Type B pancreatic cell (in vitro differentiated cells): ENCODE measurements at places on chromosomes 16 and 17. TPM values are rescaled to one million over a fixed set of nuclear protein-coding genes. Genes with fewer than 3 reads are reported as not detected.

GRCh38 chr16:78127130-78127529 lies 27.7 kb downstream of the WWOX start:
- H3K4me3 ChIP-seq = no peak overlapping the region
- H3K27ac ChIP-seq = no peak overlapping the region
- H3K36me3 ChIP-seq = no peaks in the 10 kb centered on the region
- peaks cover 24% of the 10 kb centered on the region for H3K4me1 ChIP-seq
- no peaks in the 10 kb centered on the region for H3K27me3 ChIP-seq
- DNase-seq = no peak

DNA sequence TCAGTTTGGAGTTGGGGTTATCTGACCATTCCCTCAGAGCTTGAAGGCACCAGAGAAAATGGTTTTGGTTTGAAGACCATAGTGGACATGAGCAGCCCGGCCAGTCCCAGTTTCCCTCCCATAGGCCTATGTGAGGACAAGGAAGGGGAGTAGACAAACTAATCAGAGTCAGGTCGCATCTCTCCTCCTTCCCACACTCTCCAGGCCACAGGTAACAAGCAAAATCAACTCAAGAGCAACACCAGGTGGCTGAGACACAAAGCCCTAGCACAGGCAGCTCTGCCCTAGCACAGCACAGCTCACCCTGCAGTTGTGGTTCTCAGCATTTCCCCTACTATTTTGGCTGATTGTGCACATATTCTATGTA lies 7.2 kb downstream of the SUPT4H1 start:
- no peak overlapping the region for H3K4me3 ChIP-seq
- no peak overlapping the region for H3K27ac ChIP-seq
- peaks cover 29% of the 10 kb centered on the region for H3K36me3 ChIP-seq
- H3K4me1 ChIP-seq = peaks cover 3% of the 10 kb centered on the region
- no peaks in the 10 kb centered on the region for H3K27me3 ChIP-seq

DNA sequence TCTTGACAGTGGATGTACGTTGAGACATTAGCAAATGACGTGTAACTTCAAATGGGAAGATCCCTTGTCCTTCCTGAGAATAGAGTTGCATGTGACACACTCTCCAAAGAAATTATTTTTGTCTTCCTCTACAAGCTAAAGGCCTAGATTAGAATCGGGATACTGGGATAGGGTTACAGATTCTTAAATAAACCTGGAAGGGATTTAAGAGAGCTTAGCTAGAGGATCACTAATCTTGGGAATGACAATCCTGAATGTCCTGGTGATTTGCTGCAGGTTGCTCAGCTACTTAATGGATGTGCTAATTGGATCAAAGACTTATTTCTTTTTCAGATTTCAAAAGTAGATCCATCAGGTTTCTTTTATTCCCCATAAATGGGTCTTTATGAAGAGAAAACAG lies 101.9 kb downstream of the KCNJ2 start:
- H3K4me1 ChIP-seq = no peaks in the 10 kb centered on the region
- no peaks in the 10 kb centered on the region for H3K36me3 ChIP-seq
- H3K4me3 ChIP-seq = no peak overlapping the region
- H3K27me3 ChIP-seq = no peaks in the 10 kb centered on the region
- no peak overlapping the region for H3K27ac ChIP-seq

GRCh38 chr17:49694847-49695697 lies 12.7 kb downstream of the SLC35B1 start:
- peaks cover 9% of the 10 kb centered on the region for H3K4me1 ChIP-seq
- peaks cover 5% of the 10 kb centered on the region for H3K36me3 ChIP-seq
- no peak for DNase-seq
- H3K27ac ChIP-seq = no peak overlapping the region

- peaks cover 15% of the 10 kb centered on the region for H3K27me3 ChIP-seq
- DNase-seq = no peak
- H3K4me3 ChIP-seq = no peak overlapping the region
- no peaks in the 10 kb centered on the region for H3K36me3 ChIP-seq
- H3K27ac ChIP-seq = no peak overlapping the region
- H3K4me1 ChIP-seq = no peaks in the 10 kb centered on the region
Measured at GRCh38 chr16:26493751-26494150, 573.0 kb upstream of the C16orf82 start.

DNA sequence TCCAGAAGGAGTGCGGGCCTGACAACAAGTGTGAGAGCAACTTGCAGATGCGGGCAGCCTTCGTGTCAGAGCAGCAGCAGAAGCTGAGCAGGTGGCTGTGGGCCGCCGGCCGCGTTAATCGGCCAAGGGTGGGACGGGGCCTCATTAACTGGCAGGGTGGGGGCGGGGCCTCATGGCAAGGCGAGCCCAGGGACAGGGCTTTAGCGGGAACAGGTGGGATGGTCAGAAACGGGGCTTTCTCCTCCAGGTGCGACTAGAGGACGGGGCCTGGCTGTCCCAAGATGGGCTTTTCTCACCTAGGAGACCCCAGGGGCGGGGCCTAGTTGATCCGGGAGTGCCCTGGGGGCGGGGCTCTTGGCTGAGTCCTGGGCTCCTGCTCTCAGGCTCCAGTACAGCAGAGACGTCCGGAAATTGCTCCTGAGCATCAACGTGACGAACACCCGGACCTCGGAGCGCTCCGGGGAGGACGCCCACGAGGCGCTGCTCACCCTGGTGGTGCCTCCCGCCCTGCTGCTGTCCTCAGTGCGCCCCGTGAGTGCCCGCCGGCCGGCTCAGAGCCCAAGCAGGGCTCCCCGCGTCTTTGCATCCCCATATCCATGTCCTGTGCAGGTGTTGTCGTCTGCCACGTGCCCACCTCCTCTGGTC lies 18.4 kb upstream of the PDK2 start:
- H3K27me3 ChIP-seq = peaks cover 3% of the 10 kb centered on the region
- no peak overlapping the region for H3K27ac ChIP-seq
- peaks cover 4% of the 10 kb centered on the region for H3K4me1 ChIP-seq
- H3K4me3 ChIP-seq = no peak overlapping the region
- H3K36me3 ChIP-seq = peaks cover 5% of the 10 kb centered on the region

DNA sequence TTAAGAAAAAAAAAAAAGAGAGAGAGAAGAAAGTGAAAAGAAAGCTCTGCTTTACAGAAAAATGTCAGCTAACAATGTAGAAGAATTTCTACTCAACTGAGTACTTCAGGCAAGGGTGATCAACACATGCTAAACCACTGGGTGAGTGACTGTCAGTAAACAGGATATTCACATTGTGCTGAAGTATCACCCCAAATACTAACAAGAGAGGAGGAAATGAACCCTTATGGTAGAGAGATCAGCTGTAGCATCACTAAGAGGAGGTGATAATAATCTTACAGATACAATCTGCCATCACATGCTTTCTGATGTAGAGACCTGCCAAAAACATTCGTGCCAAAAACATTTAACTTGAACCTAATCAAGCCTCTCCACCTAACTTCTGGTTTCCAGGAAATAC lies 30.7 kb upstream of the ICAM2 start:
- no peak overlapping the region for H3K27ac ChIP-seq
- no peak for DNase-seq
- peaks cover 9% of the 10 kb centered on the region for H3K36me3 ChIP-seq
- no peaks in the 10 kb centered on the region for H3K27me3 ChIP-seq
- no peaks in the 10 kb centered on the region for H3K4me1 ChIP-seq
- H3K4me3 ChIP-seq = no peak overlapping the region

- H3K4me3 ChIP-seq = no peak overlapping the region
- no peak for DNase-seq
- H3K4me1 ChIP-seq = peaks cover 6% of the 10 kb centered on the region
- H3K27me3 ChIP-seq = no peaks in the 10 kb centered on the region
- H3K27ac ChIP-seq = no peak overlapping the region
Measured at GRCh38 chr17:66805567-66805966, 29.4 kb upstream of the CACNG5 start.

Gene RAMP2
- 1.5 and 8.3 TPM in 2 replicates for total RNA-seq

Gene APOBR
- 0.14 and 0.21 TPM in 2 replicates for total RNA-seq

Gene CD300LB
- not detected in 2 replicates for total RNA-seq

Gene ZNF750
- 10.3 and 34.7 TPM in 2 replicates for total RNA-seq

Gene CDK3
- total RNA-seq = 11.5 and 14.1 TPM in 2 replicates

Gene TBC1D3E
- not detected in 2 replicates for total RNA-seq

Gene SCN4A
- total RNA-seq = 0.39 TPM in 1 of 2 replicates, not detected in the other

Gene SLFN11
- total RNA-seq = 19.8 and 30.7 TPM in 2 replicates

Gene SPN
- total RNA-seq = 0.14 and 0.31 TPM in 2 replicates

Gene C16orf96
- total RNA-seq = 0.14 and 0.43 TPM in 2 replicates
